HL-60 (cell line): ENCODE measurements at places on chromosomes 16 and 17.

- DNase-seq = no peak
Measured at GRCh38 chr17:6623941-6624340, 16.6 kb downstream of the KIAA0753 start.

- DNase-seq = no peak
Measured at GRCh38 chr17:42672038-42672437, 4.8 kb downstream of the PLEKHH3 start.

GRCh38 chr17:78146881-78147280 is 696 bp downstream of the C17orf99 start:
- DNase-seq = no peak

GRCh38 chr16:21713549-21714368 is 50.0 kb downstream of the OTOA start:
- no peak for DNase-seq

- DNase-seq = no peak
Measured at GRCh38 chr17:35537601-35538141, at the start of gene SLFN12L. Gene SLFN12L (minus strand): TSS chr17:35537678. CDS start chr17:35522364, 15,314 bp downstream.

DNA sequence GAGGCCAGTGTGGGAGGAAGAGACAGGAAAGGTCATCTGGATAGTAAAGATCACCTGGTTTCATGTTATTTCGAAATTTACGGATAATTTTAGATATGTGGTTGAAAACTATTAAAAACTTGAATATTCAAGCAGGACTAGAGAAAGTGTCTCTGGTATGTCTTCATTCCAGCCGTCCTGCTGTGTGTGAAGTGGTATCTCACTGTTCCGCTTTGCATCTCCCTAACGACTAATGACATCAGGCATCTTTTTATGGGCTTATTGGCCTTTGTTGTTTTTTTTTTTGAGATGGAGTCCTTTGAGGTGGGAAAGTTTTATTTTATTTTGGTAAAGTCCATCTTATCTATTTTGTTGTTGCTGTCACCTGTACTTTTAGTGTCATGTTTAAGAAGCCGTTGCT is 214.4 kb upstream of the CHMP6 start:
- no peak for DNase-seq

- no peak for DNase-seq
Measured at GRCh38 chr17:74815550-74816370, 39.6 kb upstream of the NAT9 start.

DNA sequence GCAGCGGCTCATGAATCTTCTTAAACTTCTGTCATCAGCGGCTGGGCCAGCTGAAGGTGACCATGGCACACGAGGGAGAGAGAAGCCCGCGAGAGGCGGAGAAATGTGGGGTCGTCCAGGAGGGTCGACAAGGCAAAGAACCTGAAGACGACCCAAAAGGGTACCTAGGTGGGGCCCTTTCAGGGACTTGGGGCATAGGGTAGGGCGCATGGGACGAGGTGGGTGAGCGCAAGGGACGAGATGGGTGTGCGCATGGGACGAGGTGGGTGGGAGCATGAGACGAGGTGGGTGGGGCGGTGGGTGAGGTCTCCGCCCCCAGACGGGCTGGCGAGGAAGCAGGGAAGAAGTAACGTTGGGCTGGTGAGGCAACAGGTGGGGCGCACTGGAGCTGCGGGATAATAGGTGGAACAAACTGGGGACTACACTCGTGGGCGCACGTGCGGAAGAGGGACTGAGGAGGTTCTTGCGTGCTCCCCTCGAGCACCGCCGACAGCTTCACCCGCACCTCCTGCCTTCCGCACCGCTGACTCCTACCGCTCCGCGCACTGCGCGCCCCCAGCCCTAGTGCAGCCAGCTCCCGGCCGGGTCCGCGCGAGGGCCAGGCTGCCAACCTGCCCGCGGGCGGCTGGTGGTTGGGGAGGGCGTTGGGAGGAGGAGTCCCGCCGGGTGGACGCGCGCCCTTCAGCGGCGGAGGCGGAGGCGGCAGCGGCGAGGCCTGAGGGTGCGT is 23.2 kb upstream of the CRYM start:
- peak; percentile 92 for DNase-seq

- DNase-seq = no peak
Measured at GRCh38 chr17:57507828-57508227, 237.3 kb downstream of the CCDC182 start.

DNA sequence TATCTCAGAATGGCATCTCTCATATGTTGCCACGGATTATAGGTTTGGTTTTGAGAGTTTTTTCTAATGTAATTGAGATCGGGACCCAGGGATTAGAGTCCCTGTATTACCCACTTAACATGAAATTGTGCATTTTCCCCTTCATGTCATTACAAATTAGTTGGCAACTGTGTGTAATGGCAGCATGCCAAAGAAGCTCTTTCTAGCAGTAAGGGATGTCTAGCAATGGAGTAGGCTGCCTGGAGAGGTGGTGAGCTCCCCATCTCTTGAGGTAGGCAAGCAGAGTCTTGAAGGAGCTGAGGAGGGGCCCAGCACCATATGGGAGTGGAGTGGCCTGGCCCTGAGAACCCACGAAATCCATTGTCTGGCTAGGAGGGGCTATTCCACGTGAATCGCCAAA is 10.0 kb upstream of the KATNB1 start:
- no peak for DNase-seq

GRCh38 chr16:11996433-11997330 is 20.1 kb downstream of the SNX29 start:
- DNase-seq = no peak

DNA sequence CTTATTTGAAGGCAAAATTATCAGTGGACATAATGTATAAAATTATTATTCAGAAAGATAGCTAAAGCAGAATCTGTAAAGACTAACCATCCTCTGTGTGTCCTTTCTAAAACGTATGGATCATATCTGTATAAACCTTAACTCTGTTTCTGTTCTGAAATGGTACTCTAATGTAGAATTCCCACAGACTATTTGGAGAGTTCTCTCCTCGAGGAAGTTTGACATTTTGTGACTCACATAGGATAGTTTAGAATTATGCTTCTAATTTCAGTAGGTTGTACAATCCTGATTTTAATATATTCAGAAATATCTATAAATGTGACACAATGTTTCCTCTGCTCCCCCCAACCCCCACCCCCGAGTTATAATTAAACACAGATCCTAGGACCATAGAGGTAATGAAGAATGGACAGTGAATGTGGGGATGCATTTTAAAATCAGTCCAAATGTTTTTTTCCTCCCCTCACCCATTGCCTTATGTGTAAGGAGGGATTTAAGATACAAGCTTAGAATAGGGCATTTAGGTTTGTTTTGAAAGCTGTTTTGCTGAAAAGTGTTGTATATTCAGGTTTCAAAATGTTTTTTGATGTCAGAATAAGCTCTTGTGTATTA is 66.8 kb downstream of the BCAS3 start:
- no peak for DNase-seq

DNA sequence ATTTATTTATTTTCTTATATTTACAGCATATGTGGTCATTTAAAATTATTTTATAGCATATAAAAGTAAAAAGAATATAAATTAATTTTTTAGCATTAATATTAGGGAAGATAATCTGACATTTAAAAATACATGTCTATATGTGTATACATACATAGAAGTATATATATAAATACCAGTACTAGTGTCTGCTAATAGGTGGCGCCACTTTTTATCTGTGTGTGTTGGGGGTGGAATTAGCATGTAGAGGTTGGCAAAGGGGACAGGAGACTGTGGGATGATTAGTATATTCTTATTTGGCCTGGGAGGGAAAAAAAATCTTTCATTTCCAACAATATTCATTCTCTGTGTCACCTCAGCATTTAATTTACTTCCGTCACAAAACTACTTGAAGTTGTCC is 359.1 kb downstream of the WWOX start:
- DNase-seq = no peak

- peak; percentile 45 for DNase-seq
Measured at GRCh38 chr17:76442341-76443338, 10.3 kb downstream of the UBE2O start.

GRCh38 chr16:17567455-17567854 is 96.7 kb upstream of the XYLT1 start:
- DNase-seq = no peak

DNA sequence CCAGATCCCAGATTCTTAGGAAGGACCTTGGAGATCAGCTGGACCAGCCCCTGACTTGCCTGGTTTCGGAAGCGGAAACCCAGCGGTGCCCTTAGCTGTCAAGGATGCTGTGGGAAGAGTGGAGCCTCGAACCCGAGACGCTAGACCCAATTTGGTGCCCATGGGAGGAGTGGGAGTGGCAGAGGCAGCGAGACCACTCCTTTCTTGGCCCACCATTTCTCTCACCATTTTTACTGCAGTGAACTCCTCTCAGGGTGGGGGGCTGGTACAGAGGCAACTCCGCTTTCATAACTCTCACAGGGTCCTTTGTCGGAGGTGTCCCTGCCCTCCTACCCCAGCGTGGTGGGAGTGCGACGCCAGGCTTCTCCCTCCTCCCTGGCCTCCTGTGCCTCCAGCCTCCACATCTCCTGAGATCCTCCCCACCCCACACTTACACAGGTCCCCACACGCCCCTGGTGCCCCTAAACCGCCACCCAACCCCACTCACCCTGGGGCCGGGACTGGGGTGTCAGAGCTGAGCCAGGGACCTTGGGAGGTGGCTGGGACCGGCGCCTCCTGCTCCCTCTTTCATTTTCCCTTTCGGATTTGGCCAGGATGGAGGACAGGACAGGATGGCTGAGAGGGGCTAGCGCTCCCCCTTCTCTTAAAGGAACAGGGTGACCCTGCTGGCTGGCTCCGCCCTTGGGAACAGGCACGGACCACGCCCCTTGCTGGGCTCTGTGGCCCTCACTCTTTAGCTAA is at the start of gene GJD3:
TSS of gene GJD3 (minus strand) at position 617 of the 741 bp plus-strand sequence. CDS start 922 bp downstream, outside the sequence.
- DNase-seq = no peak

GRCh38 chr17:78138204-78139060 is 7.8 kb upstream of the C17orf99 start:
- DNase-seq = peak; percentile 14

DNA sequence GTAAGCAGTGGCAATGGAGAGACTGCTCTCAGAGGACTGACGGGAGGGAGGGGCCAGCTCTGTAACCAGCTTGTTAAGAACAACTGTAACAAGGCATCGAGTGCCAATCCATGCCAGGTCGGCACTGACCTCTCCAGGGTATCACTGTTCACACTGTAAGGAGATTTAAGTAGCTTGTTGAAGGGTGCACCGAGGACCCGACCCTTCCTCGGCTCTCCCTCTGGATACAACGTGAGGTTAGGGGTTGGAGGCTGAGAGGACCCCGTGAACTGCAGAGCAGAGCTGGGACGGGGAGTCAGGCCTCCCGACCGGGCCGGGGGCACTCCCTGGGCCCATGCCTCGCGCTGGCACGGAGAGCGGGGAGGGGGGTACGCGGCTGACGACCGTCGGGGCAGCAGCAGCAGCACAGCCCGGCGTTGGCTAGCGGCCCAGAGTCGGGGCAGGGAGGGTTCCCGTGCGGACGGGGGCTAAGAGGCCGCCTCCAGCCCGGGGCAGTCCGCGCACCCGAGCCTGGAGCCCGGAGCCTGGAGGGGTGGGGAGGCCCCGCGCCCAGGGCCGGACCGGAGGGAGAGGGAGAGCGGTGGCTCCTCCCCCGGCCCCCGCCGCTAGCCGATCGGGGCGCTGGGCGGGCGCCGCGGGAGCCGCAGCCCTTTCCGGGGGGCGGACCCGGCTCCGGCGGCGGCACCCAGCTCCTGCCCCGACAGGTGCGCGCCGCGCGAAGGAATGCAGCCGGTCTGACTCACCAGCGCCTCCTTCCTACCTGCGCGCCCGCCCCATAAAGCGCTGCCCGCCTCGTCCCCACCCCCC is at the start of gene ITGB4:
TSS of gene ITGB4 (plus strand) at position 804 of the 807 bp plus-strand sequence. CDS start 3,245 bp downstream, outside the sequence.
- peak; percentile 35 for DNase-seq

DNA sequence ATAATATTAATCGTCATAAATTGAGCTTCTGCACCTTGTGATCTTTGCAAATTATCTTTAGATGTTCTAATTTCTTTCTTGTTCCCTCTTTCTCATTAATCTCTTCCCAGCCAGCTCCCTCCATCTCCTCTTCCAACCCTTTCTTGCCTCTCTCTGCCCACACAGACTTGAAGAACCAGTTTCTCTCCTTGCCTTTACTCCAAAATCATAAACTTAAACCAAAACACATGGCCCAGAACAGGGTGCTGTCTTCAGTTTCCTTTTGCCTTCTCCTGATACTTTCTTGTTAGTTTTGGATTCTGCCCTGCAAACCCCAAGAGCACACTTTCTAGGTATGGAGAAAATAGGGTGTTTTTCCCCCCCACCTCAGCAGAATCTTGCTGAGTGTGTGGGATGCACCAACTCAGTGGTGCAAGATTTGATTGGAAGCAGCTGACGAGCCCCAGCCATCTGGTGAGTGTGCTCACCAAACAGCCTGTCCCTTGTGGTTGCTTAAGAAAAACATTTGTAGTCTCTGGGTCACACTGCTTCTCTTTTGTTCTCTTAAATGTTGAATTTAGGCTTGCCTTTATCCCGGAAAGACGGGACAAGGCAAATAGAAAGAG is 175.8 kb upstream of the MAF start:
- DNase-seq = no peak

- DNase-seq = no peak
Measured at GRCh38 chr16:66717112-66717675, 20.7 kb upstream of the CMTM4 start.

DNA sequence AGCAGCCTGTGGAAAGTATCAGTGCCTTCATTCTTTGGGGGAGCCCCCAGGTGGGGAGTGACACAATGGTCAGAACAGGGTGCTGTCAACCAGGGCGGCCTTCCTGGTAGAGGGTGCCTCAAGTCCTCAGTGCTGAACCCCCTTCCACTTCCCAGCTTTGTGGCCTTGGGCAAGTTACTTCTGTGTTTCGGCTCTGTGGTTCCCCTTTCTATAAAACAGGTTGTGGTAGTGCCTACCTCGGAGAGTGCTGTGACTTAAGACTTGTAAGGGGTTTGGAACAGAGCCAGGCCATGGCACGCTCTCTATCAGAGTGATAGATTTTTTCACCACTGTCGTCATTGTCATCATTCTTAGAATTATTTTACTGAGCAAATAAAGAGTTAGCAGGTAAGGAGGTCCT is 141.1 kb downstream of the CCDC182 start:
- DNase-seq = peak; percentile 95

GRCh38 chr16:55444754-55445485 is 34.1 kb upstream of the MMP2 start:
- peak; percentile 77 for DNase-seq

DNA sequence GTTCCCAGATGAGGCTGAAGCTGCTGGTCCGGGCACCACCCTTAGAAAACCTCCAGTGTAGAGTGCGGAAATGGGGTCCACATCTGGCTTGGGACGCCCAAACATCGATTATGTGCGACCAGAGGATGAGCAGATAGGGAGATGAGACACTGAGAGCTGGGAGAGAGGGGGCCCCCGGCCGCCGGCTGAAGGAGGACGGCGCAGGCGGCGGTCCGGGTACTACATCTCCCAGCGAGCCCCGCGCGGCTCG is 182 bp upstream of the SPECC1 start:
- no peak for DNase-seq
